ENCODE measurements at places on chromosomes 1 and 21.

GRCh38 chr1:224880593-224881307, 48.7 kb upstream of the DNAH14 start:
- no peak for DNase-seq

DNA sequence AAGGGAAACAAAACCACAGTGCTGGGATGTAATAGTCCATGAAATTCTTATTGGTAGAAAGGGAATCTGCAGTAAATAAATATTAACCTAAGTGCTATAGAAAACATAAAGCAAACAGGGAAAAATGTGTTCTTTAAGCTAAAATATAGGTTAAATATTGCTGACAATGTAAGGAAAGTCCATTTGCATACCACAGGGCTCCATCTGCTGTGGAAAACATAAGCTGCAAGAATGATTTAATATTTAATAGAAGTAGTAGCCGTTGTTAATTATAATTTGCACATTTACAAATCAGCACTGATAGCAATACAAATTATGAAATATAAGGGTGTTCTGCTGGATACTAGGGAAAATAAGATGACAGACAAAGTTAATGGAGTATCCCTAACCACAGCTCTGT, 444.9 kb upstream of the PKN2 start:
- DNase-seq, result no peak

DNA sequence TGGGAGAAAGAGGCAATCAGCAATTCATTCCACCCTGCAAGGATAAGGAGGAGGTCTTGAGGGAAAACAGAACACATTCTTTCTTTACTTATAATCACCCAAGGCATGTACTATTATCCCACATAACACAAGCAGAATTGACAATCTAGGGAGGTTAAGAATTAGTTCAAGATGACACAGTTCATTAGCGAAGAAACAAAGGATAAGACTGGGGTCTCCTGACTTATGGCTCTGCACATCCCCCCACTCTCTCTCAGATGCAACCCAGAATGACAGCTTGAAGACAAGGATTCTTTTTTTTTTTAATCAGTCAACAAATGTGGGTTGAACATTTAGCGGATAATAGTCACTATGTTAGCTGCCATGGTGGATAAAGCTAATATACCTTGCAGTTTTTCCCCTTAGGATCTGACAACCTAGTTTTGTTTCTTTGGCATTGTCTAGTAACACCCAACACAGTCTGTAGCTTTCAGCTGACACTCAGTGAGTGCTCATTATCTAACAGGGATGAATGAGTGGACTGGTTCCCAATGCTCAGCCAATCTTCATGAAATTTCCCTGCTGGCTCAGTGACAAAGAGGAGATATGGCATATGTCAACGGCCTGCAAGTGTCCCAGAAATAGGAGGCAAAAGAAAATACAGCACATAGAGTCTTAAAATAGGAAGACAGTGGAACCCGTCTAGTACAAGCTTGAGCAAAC, 35.1 kb downstream of the RXRG start:
- DNase-seq, result no peak

DNA sequence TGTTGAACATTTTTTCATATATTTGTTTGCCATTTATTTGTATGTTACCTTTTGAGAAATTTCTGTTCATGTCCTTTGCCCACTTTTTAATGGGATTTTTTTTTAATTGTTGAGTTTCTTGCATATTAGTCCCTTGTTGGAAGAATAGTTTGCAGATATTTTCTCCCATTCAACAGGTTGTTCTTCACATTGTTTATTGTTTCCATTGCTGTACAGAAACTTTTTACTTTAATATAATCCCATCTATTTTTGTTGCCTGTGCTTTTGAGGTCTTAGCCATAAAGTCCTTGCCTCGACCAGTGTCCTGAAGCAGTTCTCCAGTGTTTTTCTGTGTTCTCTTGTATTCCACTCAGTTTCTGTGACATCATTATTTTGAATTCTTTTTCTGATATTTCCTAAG, 54.2 kb upstream of the B3GALT2 start:
- no peak for DNase-seq

GRCh38 chr1:53478502-53478818, 19.3 kb downstream of the DMRTB1 start:
- no peak for DNase-seq

DNA sequence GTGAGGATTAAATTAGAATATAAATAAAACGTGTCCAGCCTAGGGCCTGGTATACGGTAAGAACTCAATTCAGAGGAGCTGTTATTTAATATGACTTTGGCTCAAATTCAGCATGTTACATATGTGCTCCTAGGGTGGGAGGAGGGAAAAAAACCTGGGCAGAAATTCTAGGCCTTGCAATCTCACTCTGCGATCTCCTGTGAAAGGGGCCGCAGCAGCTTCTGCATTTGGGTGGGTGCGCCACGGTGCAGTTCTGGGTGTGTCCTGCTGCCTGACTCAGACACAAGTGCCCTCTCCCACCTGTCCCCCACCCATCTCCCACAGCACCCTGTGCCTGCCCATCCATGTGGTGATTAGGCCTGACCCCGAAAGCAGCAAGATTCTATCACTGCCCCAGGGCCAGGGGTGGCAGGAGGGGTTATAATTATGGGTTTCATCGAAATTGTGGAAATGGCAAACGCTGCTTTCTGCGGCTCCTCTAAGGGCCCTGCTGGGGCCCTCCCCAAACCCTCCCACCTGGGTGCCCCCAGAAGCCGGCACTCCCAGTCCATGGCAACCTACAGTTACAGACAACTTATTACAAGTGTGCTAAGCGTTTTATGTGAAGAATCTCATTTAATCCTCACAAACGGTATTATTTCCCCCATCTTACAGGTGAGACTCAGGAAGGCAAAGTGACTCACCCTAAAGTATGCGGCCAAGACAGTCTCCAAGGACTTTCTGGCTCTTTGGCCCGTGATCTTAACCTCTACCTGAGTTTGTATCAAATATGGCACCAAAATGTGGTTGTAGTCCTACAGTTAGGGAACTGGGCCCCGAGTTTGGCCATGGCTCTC, 25.5 kb upstream of the GRHL3 start:
- DNase-seq, result no peak

- no peak for DNase-seq
Observed at GRCh38 chr21:14959343-14959742, 105.5 kb downstream of the NRIP1 start.

GRCh38 chr1:240194120-240194519, 102.4 kb downstream of the FMN2 start:
- DNase-seq, result no peak

GRCh38 chr1:15902882-15903281, 55.4 kb downstream of the SPEN start:
- DNase-seq, result no peak

GRCh38 chr1:169105087-169105433, 1.4 kb upstream of the ATP1B1 start:
- no peak for DNase-seq

GRCh38 chr1:204268101-204268500, 54.3 kb upstream of the GOLT1A start:
- DNase-seq, result no peak

DNA sequence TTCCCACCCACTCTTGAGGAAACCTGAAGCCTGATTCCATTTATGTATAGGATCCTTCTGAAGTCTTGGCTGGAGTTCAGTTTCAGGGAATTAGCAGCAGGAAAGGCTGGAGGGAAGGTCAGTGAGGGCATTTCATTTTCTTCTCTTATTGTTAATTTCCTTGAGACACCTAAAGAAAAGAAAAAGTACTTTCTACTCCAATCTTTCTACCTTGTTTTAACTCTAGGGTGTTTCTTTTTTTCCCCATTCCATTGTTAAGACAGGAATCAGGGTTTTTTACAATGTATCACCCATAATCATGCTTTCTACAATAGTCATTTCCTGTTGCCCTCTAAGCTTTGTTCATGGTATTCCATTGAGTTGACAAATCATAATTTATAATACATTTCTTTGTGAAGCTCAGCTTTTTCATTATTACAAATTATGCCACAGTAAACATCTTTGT, 27.4 kb downstream of the SNRPE start:
- DNase-seq, result no peak

DNA sequence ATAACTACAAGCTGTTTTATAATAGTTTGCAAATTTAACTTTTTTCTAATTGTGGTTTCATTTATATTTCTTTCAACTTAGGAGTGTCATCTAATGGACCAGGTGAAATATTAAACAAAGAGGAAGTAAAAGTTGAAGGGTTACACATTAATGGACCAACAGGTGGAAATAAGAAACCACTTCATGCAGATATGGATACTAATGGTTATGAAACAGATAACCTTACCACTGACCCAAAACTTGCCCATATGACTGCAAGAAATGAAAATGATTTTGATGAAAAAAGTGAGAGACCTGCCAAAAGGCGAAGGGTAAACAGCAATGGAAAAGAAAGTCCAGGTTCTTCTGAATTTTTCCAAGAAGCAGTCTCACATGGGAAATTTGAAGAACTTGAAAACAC, 59.7 kb downstream of the MIER1 start:
- no peak for DNase-seq

GRCh38 chr21:32806810-32807386, 35.3 kb upstream of the PAXBP1 start:
- peak; percentile 34 for DNase-seq

DNA sequence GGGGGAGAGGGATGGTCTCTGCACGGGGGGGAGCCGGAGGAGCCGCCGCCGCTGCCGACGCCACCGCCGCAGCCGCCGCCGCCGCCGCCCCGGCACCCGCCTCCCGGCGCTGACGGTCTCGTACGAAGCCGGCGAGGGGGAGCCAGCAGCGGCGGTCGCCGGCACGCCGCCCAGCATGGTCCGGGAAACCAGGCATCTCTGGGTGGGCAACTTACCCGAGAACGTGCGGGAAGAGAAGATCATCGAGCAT, 311 bp downstream of the SPEN start:
- no peak for DNase-seq

- no peak for DNase-seq
Observed at GRCh38 chr1:232614811-232615210, 15.1 kb downstream of the SIPA1L2 start.

DNA sequence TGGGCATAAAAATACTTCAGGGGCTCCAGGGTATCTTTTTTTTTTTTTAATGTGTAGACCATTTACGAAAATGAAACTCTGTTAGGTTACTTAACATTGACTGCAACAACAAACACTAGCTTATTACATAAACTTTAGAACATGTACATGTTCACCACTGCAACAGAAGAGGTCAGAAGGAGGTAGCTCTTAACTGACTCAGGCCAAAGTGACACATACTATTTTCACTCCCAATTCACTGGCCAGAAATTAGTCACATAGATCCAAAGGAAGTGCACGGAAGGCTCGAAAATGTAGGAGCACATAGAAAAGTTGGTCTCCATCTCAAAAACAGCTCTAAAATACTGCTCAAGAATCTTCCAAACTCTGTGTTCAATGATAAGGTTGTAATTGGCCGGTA, 107.2 kb downstream of the AKT3 start:
- no peak for DNase-seq
